Uterine smooth muscle cell (primary cell): ENCODE measurements at places on chromosomes 5 and 9. TPM values are rescaled to one million over a fixed set of nuclear protein-coding genes. Genes with fewer than 3 reads are reported as not detected.

Gene LRRTM2
- total RNA-seq, result 0.12 and 0.22 TPM in 2 replicates

Gene COL15A1
- total RNA-seq, result 23.9 and 104 TPM in 2 replicates

Gene CDH6
- 12.7 and 21.6 TPM in 2 replicates for total RNA-seq

Gene TOR1A
- total RNA-seq, result 31.2 and 38.0 TPM in 2 replicates

Gene HTR4
- total RNA-seq, result not detected in 2 replicates

Gene LAMC3
- 0.89 and 1.00 TPM in 2 replicates for total RNA-seq

Gene NACC2
- 19.3 and 23.0 TPM in 2 replicates for total RNA-seq

Gene PDGFRB
- total RNA-seq, result 94.2 and 160 TPM in 2 replicates

Gene HMGXB3
- total RNA-seq, result 46.4 and 49.9 TPM in 2 replicates

Gene PCDHB4
- total RNA-seq, result under 0.01 and 0.12 TPM in 2 replicates

Gene OLFM1
- 2.7 and 4.0 TPM in 2 replicates for total RNA-seq
